ENCODE measurements at places on chromosomes 3 and 15.

GRCh38 chr3:30282154-30282696, 324.2 kb upstream of the TGFBR2 start:
- DNase-seq = no peak

- DNase-seq = no peak
These were observed 71.2 kb downstream of the OTOL1 start for GRCh38 chr3:161567577-161568361.

GRCh38 chr3:98528474-98529346, 3.1 kb upstream of the GPR15 start:
- DNase-seq = no peak

- no peak for DNase-seq
These were observed 79.7 kb downstream of the LRRFIP2 start for GRCh38 chr3:37094636-37095035.

GRCh38 chr3:153976891-153977554, 144.2 kb upstream of the ARHGEF26 start:
- no peak for DNase-seq

DNA sequence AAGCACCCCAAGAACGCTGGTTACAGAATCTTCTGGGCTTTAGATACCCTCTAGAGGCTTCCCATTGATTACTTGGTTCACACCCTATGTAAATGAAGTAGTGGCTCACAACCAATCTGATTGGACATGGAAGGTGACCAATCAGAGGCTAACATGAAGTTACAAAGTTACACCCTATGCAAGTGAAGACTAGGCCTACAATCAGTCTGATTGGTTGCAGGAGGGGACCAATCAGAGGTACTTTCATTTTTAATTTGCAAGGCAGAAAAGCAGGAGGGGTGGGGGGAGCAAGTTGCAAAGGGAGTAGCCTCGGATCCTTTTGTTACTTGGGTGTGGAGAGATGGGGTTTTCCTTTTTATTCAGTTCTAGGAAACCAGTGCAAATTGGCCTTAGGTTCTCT, 11.1 kb upstream of the RTP2 start:
- no peak for DNase-seq

DNA sequence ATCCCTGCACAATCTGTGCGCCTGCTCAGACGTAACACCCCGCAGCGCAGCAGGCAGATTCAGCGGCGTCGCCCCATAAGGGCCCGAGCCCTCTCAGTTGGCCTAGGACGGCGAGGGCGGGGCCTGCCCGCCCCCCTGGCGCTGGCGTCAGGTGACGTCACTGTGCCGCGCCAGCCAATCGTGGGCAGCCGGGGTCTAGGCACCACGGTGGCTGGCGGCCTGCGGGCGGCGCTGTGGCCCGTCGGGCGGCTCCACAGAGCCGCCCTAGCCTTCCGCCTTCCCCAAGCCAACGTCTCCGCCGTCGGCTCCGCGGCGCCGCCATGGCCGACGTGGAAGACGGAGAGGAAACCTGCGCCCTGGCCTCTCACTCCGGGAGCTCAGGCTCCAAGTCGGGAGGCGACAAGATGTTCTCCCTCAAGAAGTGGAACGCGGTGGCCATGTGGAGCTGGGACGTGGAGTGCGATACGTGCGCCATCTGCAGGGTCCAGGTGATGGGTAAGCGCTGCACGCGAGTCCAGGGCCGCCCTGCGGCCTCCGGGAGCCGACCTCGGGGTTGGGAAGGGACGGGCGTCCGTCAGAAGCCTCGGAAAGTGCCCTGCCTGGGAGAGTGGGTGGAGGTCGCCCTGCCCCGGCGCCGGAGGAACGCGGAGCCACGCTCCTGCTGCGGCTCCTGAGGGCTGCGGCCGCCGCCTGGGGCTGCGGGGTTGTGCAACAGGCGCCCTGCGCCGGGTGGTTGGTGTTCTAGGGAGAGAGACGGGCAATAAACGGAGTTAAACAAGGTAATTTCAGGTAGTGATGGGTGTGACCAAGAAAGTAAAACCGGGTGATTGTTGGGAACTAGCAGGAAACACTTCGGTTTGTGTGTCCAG, at the start of gene RNF7:
TSS of gene RNF7 (plus strand) at position 277 of the 869 bp plus-strand sequence. CDS start at position 321, 44 bp downstream.
- peak; percentile 93 for DNase-seq

GRCh38 chr3:45312836-45313493, 75.4 kb upstream of the LARS2 start:
- no peak for DNase-seq

DNA sequence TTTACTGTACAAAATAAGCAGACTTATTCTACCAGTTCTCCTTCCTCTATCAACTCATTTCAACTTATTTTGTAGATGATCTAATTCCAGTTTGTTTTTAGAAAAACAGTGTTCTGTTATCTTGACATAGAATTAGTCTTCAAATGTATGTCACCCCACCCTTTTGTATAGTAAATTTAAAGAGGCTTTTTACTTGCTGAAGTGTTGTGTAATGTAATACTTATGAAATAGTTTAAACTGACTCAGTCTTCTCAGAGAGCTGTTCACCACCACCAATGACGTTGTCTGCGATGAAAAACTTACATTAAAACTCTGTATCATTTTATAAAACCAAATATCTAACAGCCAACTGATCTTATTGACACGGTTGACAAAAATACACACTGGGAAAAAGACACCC, 82.9 kb downstream of the RAP2B start:
- DNase-seq = no peak

DNA sequence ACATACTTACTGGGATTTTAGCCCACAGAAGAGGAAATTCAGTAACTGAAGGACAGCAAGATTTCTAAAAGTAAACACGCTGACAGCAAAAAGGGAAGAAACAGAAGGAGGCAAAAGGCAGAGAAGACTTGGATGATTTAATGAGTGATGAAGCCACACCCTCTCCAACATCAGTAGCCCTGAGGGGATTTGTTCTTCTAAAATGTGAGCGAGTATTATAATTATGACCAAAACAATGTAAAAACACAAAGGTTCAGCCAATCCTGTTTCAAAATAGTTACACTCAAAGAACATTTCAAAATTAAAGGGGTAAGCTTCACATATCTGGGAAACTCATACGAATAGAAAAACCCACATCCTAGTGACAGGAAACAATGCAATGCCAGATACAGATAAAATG, 25.0 kb downstream of the MCCC1 start:
- DNase-seq = no peak

GRCh38 chr3:46406443-46406787, 451 bp downstream of the CCR5AS start:
- DNase-seq = no peak

- no peak for DNase-seq
These were observed 25.2 kb upstream of the DOCK3 start for GRCh38 chr3:50649451-50649931.

- no peak for DNase-seq
These were observed 211.4 kb downstream of the TUSC7 start for GRCh38 chr3:116920826-116921610.

DNA sequence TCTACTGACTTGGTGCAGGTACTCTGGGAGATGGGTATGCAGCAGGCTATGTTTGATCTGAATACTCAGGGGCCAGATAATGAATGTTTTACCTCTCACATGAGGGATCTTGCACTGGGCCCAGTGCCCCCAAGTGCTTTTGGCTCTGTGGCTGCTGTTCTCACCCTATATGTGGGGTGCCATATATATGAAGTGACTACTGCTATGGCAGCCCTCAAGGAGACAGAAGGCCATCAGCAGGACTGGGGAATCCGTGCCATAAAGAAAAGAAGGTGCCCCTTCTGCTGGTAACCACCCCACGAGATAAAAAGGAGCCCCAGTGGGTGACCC, 302.1 kb downstream of the ZPLD1 start:
- DNase-seq = no peak

- no peak for DNase-seq
These were observed 184.1 kb upstream of the TLE3 start for GRCh38 chr15:70281811-70282307.

- no peak for DNase-seq
These were observed 396.0 kb upstream of the THBS1 start for GRCh38 chr15:39184701-39185390.

GRCh38 chr3:32595323-32595722, 24.7 kb upstream of the DYNC1LI1 start:
- no peak for DNase-seq

DNA sequence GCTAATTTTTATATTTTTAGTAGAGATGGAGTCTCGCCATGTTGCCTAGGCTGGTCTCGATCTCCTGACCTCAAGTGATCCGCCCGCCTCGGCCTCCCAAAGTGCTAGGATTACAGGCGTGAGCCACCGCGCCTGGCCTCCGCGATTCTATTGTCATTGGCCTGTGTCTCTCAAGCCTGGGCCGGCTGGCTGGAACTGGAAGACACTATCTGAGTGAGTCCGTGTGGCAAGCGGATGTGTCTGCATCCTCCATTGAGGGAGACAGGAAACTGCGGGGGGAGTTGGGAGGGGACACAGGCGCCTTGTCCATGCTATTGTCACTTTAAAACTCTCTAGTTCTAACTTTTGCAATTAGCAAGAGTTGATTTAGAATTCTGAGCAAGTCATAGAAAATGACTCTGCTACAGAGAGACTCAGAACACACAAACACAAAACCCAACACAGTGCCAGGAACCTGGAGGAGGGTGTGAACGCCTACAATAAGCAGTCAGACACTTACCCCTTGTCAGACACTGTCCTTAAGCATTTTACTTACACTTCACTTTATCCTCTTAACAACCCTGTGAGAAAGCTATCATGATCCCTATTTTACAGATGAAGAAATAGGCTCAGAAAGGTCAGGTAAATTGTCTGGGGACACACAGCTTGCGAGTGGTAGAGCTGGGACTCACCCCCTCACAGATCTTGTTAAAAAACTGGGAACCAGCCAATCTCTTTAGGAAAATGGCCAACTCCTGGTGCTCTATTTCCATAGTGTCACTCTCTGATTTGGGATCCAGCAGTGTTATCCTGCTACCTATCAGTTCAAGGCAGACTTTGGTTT, 38.7 kb downstream of the ANP32A start:
- DNase-seq = no peak

- DNase-seq = no peak
These were observed 589.6 kb downstream of the PDCD6IP start for GRCh38 chr3:34387826-34388564.

- DNase-seq = no peak
These were observed 2.0 kb downstream of the NR1I2 start for GRCh38 chr3:119783883-119784282.

DNA sequence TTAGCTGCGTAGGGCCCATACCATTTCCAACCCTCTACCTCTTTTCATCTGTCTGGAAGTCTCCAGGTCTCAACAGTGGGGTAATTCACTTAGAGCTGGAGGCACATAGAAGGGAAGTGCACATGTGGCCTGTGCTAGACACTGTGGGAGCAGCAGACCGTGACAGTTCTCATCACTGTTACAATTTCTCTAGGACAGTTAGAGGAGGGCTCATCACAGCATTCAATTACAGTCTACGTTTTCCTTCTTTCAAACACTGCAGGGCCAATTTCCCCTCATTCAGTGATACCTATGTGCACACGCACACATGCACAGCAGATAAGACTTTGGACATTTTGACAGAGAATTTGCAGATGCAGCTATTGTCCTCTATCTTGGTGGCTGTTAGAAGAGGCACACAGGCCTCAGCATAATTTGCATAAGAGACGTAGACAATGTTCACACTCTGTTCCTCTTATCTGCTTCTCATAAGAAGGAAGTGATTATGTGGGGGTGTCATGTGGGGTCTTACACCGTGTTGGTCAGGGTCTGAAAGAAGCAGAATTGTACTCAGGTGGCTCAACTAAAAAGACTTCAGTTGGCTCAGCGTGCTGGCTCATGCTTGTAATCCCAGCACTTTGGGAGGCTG, 12.6 kb upstream of the HRG start:
- DNase-seq = no peak

GRCh38 chr3:99601515-99601914, 36.9 kb upstream of the COL8A1 start:
- DNase-seq = no peak

DNA sequence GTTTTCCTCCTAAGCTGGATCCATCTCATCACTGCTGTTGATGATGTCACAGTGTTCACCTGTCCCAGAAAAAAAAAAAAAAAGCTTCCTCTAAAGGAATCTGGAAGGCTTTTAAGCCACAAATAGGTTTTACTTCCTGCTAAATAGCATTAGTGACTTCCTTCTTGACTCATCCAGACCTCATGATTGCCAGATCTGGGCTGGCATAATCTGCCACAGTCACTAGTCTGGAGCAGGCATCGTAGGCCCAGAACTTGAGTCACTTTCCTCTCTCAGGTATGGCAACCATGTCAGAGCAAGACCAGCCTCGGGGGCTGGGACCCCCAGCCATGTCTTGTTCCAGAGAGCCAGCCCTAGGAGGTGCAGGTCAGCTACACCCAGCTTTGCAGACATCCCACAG, 266.5 kb upstream of the CADM2 start:
- no peak for DNase-seq

DNA sequence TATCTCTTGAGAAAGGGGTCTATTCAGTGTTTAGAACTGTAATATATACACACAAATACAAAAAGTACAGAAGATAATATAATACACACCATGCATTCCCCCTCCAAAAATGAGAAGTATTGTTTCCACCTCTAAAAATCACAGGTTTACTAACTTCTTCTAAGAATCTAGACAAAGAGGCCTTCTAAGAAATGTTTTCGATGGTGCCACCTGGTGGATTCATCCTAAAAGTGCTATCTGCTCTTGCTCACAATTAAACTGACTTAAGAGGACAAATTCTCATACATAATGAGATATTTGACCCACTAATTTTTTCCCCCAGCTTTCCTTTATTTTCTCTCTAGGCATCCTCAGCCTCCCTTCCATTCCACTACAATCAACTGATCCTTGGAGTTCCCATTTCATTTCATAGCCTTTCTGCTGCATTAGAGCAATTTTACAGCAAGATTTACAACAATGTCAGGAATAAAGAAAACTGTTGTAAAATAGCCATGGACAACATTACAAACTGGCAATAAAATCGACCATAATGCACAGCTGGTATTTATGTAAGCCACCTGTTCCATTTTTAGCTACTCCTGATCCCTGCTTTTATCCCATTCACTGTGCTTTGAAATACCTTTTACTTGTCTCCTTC, 124.6 kb downstream of the ARRDC4 start:
- peak; percentile 2 for DNase-seq

DNA sequence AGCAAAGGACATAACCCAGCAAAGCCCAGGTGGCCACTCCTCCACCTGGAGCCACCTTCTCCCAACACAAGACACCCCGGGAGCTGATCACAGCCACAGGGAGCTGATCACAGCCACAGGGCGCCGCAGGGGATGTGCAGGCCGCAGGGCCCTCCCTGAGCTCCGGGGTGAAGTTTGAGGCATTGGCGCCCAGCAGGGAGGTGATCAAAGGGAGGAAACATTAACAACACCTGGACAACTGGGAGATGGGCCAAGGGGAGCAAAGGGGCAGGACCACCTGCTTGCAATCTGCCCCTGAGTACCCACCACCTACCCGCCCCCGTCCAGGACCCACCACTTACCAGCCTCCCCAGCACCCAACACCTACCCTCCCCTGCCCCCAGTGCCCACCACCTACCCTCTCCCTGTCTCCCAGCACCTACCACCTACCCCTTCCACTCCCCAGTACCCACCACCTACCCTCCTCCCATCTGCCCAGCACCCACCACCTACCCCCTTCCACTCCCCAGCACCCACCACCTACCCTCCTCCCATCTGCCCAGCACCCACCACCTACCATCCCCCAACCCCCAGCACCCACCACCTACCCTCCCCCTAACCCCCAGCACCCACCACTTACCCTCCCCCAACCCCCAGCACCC, 2.4 kb downstream of the UROC1 start:
- DNase-seq = no peak

All from stimulated activated CD4-positive, alpha-beta T cell treated with anti-CD3 and anti-CD28 coated beads, Interleukin-1b, Interleukin-23, amount 100 ng/mL, for 24 hours (primary cell).